ENCODE measurements at places on chromosomes 2 and 18. TPM values are rescaled to one million over a fixed set of nuclear protein-coding genes. Genes with fewer than 3 reads are reported as not detected.

DNA sequence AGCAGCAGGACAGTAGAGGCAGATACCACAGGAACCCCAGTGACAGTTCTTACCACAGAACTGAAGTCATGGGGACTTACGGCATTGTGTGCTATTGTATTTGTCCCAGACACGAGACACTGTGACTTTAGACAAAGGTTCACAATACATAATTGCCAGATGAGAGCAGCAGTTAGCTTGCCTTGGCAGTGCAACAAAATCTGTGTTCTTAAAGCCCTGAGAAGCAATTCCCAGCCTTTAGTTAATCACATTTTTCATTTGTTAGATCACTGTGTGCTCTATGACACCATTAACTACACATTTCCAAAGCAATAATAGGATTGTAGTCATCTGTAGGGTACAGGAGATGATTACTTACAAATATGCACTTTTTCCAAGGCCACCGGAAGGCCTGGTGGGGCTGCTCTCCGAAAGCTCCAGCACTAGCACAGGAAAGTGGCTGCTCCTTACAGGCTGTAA lies 97.5 kb upstream of the LDLRAD4 start:
- no peaks in the 10 kb centered on the region for H3K27me3 ChIP-seq
- H3K27ac ChIP-seq = no peak overlapping the region
- H3K4me3 ChIP-seq = no peak overlapping the region
- no peaks in the 10 kb centered on the region for H3K4me1 ChIP-seq
- no peaks in the 10 kb centered on the region for H3K36me3 ChIP-seq
- DNase-seq = no peak

DNA sequence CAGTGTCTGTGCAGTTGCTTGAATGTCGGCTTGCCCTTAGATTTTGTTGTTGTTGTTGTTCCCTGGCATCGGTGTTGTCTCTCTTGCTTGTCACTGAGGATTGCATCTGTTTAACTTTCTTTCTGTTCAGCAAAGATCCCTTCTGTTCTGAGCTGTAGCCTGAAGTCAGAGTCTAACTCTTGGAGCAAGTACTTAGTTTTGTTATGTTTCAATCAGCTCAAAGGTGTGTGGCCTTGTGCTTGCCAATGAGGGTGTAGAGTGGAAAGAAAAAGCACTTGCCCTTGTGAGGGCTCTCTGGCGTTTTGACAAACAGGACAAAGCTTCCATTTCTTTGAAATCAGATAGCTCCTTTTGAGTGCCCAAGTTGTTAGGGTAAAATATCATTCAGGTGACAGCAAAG lies 757.1 kb upstream of the CDH7 start:
- H3K27ac ChIP-seq = no peak overlapping the region
- H3K4me1 ChIP-seq = no peaks in the 10 kb centered on the region
- no peaks in the 10 kb centered on the region for H3K27me3 ChIP-seq
- no peak overlapping the region for H3K4me3 ChIP-seq
- H3K36me3 ChIP-seq = no peaks in the 10 kb centered on the region
- DNase-seq = no peak

GRCh38 chr2:11963966-11964365 lies 217.5 kb downstream of the LPIN1 start:
- H3K4me1 ChIP-seq = no peaks in the 10 kb centered on the region
- no peak for DNase-seq
- no peaks in the 10 kb centered on the region for H3K36me3 ChIP-seq
- no peak overlapping the region for H3K27ac ChIP-seq
- no peak overlapping the region for H3K4me3 ChIP-seq
- no peaks in the 10 kb centered on the region for H3K27me3 ChIP-seq

GRCh38 chr2:174485788-174486562 lies 854 bp downstream of the GPR155 start:
- H3K4me1 ChIP-seq = peaks cover 9% of the 10 kb centered on the region
- H3K27ac ChIP-seq = peak overlapping the region; percentile 35
- no peaks in the 10 kb centered on the region for H3K27me3 ChIP-seq
- peak overlapping the region; percentile 83 for H3K4me3 ChIP-seq
- no peaks in the 10 kb centered on the region for H3K36me3 ChIP-seq
- DNase-seq = no peak

DNA sequence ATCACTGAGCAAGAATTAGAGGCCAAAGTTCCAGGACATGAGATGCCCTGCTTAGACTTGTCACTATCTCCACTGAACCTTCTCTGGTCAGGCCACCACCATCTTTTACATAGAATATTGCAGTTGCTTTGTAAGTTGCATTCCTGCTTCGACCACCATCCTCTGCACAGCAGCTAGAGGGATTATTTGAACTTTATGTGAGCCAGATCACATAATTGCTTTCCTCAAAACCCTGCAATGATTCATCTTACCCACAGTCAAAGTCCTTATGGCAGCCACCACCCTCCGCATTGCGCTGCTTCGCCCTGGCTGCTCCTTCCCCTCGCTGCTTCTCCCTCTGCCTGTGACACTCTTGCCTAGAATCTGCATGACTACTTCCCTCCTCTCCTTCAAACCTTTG lies 111.3 kb downstream of the EML6 start:
- DNase-seq = no peak
- H3K27ac ChIP-seq = no peak overlapping the region
- H3K4me1 ChIP-seq = no peaks in the 10 kb centered on the region
- H3K36me3 ChIP-seq = no peaks in the 10 kb centered on the region
- no peaks in the 10 kb centered on the region for H3K27me3 ChIP-seq
- no peak overlapping the region for H3K4me3 ChIP-seq

GRCh38 chr2:102470168-102470567 lies 2.9 kb upstream of the SLC9A4 start:
- DNase-seq = no peak
- no peak overlapping the region for H3K4me3 ChIP-seq
- H3K27ac ChIP-seq = no peak overlapping the region

DNA sequence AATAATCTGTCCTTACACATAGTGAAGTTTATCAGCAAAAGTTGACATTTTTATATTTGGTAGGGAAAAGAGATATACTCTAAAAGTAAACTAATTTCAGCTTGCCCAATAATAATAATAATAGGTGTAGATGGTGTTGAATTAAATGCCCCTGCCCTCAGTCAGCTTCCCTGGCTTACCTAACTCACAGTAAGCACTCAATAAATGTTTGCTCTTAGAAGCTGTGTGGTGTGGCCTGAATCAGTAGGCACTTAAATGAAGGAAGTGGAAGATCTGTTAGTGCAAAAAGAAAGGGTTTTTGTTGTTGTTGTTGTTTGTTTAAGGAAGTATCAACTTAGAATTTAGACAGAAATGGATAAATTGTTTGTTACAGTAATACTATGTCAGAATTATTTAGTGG lies 36.2 kb downstream of the EML4 start:
- no peaks in the 10 kb centered on the region for H3K36me3 ChIP-seq
- H3K27me3 ChIP-seq = no peaks in the 10 kb centered on the region
- H3K27ac ChIP-seq = no peak overlapping the region
- H3K4me3 ChIP-seq = no peak overlapping the region

DNA sequence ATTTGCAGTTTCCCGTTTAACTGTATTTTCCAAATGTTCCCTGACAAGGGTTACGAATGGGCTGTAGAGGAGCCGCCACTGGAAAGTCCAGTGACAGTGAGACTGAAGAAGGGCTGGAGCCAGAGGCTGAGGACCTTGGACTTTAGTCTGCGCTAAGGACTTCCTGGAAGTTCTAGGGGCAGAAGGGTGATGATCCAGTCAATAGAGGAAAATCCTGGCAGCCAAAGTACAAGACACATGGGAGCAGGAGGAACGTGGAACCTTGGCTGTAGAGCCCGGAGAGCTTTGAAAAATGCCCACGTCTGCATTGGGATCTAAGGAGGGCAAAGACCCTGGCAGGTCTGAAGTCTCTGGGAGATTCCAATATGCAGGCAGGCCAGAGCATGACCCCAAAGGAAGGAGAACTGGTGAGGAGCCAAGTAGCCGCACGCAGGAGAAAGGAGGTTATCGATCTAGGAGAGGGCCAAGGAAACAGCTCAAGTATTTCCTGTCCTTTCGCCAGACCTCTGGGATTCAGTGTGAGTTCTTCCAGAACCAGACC lies 28.5 kb downstream of the MBP start:
- H3K27ac ChIP-seq = peak overlapping the region; percentile 99
- peaks cover 8% of the 10 kb centered on the region for H3K36me3 ChIP-seq
- no peak for DNase-seq
- no peaks in the 10 kb centered on the region for H3K27me3 ChIP-seq

DNA sequence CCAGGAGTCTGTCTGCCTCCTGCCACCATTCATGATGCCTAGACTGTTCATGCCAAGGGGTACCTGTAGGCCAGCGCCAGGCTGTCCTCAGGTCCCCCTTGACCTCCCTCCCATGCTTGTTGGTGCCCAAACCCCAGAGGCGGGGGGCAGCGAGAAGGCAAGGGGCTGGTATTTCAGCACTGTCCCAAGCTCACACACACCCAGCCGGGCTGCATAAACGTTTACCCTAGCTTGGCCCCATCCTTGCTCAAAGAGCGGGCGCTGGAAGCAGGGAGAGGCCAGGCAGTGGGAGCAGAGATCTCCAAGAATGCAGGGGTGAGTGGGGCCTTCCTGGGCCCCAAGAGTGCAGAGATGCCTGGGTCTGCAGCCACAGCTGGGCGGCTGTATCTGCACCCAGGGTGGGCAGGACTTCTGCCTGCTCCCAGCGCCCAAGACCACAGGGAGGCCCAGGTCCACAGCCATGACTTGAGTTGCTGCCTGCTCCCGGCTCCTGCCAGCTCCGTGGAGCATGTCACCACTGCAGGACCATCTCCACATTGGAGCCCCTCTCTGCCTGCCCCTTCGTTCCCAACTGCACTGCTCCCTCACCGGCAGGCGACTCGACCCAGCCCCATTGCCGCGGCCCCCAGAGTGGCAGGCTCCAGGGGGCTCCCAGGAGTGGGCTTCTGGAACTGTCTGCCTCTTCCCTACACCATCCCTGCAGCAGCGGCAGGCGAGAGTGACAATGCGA lies 616.6 kb downstream of the METTL4 start:
- H3K27ac ChIP-seq = no peak overlapping the region
- H3K27me3 ChIP-seq = no peaks in the 10 kb centered on the region
- no peaks in the 10 kb centered on the region for H3K36me3 ChIP-seq

DNA sequence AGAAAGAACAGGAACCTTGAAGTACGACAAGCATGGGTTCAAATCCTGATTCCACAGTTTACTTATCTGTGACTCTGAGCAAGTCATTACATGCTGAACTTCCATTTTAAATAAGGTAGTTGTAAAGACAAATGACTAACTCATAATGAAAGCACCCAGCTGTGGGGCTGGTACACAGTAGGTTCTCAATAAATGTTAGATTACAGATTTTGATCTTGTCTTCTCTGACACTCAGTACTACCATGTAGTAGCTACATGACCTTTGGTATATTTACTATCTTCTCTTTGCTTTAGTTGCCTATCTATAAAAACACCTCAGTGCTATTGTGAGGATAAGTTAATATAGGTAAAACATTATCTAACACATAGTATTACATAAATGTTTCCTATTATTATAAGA lies 3.2 kb downstream of the TRAK2 start:
- H3K27me3 ChIP-seq = no peaks in the 10 kb centered on the region
- H3K36me3 ChIP-seq = no peaks in the 10 kb centered on the region
- no peak overlapping the region for H3K27ac ChIP-seq
- H3K4me3 ChIP-seq = no peak overlapping the region

- no peak for DNase-seq
- no peaks in the 10 kb centered on the region for H3K36me3 ChIP-seq
- H3K4me3 ChIP-seq = no peak overlapping the region
- no peak overlapping the region for H3K27ac ChIP-seq
- no peaks in the 10 kb centered on the region for H3K4me1 ChIP-seq
These were observed 23.6 kb downstream of the MLPH start for GRCh38 chr2:237510502-237511217.

- H3K27ac ChIP-seq = peak overlapping the region; percentile 96
- peak overlapping the region; percentile 90 for H3K4me3 ChIP-seq
- peaks cover 31% of the 10 kb centered on the region for H3K4me1 ChIP-seq
- H3K36me3 ChIP-seq = no peaks in the 10 kb centered on the region
These were observed 1.8 kb downstream of the TLK1 start for GRCh38 chr2:171158790-171159371.

DNA sequence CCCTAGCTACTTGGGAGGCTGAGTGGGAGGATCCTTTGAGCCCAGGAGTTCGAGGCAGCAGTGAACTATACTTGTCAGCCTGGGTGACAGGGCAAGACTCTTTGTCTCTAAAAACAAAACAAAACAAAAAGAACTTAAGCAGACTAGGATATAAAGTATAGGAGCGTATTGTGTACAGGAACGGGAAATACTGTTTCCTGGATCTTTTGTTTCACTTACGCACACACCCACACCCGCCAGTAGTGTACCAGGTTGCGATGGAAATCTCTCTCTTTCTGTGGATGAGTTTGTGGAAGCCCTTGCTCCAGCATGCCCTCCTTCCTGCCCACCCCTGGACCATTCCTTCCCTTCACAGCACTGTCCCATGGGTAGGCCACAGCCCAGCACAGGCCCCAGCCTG lies 136.3 kb downstream of the RPIA start:
- no peaks in the 10 kb centered on the region for H3K27me3 ChIP-seq
- H3K4me3 ChIP-seq = no peak overlapping the region
- H3K4me1 ChIP-seq = no peaks in the 10 kb centered on the region
- no peaks in the 10 kb centered on the region for H3K36me3 ChIP-seq

GRCh38 chr2:41710944-41711343 lies 336.9 kb upstream of the PKDCC start:
- H3K36me3 ChIP-seq = no peaks in the 10 kb centered on the region
- peaks cover 12% of the 10 kb centered on the region for H3K4me1 ChIP-seq
- no peak for DNase-seq

DNA sequence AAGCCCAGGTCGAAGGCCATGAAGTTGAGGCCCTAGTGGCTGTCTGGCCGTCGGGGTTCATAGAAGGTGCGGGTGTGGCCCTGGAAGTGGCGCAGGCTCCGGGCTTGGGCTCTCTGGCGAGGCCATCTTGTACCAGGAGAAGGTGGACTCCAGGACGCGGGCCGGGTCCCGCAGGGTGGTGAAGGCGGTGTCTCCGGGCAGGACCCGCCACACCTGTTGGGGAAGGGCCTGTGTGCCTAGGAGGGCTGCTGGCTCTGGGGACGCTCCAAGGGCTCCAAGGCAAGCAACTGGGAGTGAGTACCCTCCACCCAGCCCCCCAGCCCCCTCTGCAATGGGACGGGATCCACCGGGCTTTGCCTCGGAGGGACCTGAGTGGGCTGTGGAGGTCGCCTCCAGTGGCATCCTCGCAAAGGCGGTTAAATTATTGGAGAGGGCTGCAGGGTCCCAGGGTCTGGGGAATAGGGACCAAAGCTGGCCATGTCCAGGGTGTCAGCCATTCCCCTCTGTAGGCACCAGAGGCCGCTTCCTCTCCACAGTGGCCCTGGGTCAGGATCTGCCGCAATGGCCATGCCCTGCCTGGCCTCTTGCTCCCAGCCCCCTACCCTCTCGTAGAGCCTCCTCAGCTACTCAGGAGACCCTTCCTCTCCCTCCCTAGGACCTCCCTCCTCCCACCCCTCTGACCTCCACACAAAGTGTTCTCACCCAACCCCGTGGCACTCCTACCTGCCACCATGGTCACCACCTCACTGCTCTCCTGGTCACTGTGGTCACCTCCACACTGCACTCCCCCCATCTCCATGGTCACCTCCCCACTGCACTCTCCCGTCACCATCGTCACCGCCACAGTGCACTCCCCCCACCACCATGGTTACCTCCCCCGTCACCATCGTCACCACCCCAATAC lies 10.3 kb downstream of the AQP12A start:
- H3K4me1 ChIP-seq = no peaks in the 10 kb centered on the region
- no peak for DNase-seq
- H3K27me3 ChIP-seq = no peaks in the 10 kb centered on the region
- H3K36me3 ChIP-seq = no peaks in the 10 kb centered on the region

GRCh38 chr2:206274434-206275311 lies at the start of gene ZDBF2:
Gene ZDBF2, plus strand, starts transcription at chr2:206274663. Its CDS starts 7,187 bp downstream, at chr2:206281850.
- no peaks in the 10 kb centered on the region for H3K36me3 ChIP-seq
- H3K27ac ChIP-seq = peak within 1 kb of the TSS; percentile 76
- H3K27me3 ChIP-seq = peaks cover 7% of the 10 kb centered on the region
- DNase-seq = no peak

Gene TUBA3D
- polyA plus RNA-seq = not detected

Gene FBXO15
- not detected for polyA plus RNA-seq

Gene ZNF396
- 0.62 TPM for polyA plus RNA-seq

Gene IL36RN
- polyA plus RNA-seq = not detected

Gene SMARCAL1
- 32.5 TPM for polyA plus RNA-seq

Gene NEURL3
- 0.76 TPM for polyA plus RNA-seq

Gene BOLL
- not detected for polyA plus RNA-seq

Gene IL1B
- 0.47 TPM for polyA plus RNA-seq
